ENCODE measurements at places on chromosomes 2 and 18.

- DNase-seq = no peak
Observed at GRCh38 chr2:17536416-17536815, 4.1 kb upstream of the VSNL1 start.

DNA sequence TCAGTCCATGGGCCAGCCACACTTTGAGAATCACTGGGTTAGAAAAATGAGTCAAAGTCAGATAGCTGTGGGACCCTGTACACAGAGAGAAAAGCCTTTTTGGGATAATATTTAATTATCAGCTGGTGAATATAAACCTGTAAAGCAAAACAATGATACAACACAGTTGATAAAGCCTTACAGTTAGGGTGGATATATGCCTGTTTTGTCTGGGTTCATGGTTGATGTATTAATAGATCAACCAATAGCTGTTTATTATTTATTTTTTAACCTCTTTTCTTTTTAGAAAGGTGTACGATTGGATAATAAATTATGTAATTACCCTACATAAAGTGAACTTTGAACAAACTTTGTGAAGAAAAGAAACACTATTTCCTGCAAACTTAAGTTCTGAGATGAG lies 145.6 kb downstream of the TDRD15 start:
- no peak for DNase-seq

DNA sequence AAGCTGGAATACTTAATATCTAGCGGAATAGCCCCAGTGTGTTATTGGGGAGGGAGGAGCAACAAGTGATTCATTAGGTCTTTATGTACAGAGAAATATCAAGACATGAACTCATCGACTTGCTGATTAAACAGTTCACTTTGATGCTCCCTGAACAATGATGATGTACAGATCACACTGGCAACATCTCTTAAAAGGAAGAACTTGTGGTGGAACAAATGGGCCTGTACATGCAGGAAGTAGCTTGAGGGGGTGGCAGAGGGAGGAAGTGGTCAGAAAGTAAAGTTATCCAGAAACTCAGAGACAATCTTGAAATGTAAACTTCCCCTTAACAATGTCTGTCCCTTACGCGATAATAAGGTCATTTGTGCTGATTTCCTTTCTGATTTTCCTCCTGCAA lies 90.5 kb downstream of the NXPH2 start:
- no peak for DNase-seq

DNA sequence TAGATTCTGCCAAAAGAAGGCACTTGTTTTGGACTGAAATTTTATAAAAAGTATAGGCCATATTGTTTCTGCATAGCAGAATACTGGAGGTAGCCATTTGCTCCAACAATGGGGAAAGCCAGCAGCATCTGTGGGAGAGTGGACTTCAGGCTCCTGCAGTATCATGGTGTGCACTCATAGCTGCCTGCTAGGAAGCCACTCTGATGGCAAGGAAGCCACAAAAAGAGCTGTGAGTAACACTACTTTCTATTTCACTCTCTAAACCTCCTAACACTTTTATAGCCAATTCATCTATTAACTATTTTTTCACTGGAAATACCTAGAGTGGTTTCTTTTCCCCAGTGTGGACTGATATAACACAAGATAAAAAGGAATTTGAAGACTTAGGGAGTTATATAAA lies 144.4 kb upstream of the KCNJ3 start:
- DNase-seq = no peak

GRCh38 chr2:122148128-122148767 lies 392.8 kb downstream of the TSN start:
- no peak for DNase-seq

DNA sequence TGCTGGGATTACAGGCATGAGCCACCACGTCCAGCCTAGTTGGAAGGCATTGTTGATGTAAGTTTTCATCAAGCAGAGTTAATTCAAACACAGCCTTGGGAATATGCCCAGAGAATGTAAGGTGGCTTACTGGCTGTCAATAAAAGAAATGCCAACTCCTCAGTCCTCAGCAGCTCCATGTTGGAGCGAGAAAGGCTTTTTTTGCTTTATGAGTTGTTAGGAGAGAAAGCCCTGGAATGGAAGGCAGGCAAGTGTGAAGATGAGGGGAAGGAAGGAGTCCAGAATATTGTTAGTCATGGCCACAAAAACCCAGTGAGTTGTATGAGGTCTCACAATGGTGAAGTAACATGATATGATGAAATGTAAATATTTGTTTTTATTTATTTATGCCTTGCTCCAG lies 57.1 kb downstream of the MAP4K4 start:
- DNase-seq = no peak

DNA sequence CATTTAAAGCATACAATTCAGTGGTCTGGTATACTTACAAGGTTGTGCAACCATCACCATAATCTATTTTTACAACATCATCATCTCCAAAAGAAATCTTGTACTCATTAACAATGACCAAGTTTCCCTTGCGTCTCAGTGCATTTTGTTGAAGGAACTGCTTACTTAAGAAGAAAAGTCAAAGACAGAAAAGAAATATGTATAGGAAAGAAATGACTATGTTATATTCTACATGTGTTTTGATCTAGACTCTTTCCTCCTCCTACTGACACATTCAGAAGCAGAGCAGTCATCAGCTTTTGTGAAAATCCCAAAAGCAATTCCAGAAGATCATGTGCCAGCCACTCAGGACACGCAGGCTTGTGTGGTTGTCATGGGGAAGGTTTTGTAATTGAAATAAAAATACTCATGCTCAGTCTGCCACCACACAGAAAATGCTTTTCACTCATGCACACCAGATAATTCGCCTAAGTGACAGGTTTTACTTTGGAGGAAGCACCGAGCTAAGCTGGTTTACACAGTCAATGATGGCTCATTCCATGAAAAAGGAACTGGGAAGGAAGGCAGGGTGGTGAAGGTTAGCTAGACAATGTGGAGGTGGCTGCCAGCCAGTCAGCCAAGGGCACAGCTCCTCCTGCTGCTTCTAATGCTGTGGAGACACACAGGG lies 158.5 kb upstream of the REV1 start:
- no peak for DNase-seq
